Activated CD8-positive, alpha-beta memory T cell treated with anti-CD3 and anti-CD28 coated beads, Interleukin-2, amount 50 U/mL, for 4 hours (primary cell): ENCODE measurements at places on chromosomes 12 and 14.

DNA sequence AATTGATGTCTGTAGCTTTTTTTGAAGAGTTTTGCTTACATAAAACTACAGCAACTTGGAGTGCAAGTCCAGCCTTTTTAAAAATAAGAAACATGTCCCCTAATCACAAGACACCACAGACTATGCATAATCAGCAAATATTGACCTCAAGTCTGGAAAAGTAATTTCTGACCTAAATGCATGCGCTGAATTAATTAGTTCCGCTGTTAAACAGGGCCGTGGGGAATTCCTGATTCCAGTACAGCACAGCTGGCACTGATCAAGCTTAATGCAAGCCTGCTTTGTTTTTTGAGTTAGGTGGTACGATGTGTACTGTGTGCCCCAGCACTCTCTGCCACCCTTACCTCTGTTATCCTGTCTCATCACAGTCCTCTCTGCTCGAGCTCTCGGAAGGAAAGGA lies 9.2 kb downstream of the MLH3 start:
- no peak for DNase-seq

DNA sequence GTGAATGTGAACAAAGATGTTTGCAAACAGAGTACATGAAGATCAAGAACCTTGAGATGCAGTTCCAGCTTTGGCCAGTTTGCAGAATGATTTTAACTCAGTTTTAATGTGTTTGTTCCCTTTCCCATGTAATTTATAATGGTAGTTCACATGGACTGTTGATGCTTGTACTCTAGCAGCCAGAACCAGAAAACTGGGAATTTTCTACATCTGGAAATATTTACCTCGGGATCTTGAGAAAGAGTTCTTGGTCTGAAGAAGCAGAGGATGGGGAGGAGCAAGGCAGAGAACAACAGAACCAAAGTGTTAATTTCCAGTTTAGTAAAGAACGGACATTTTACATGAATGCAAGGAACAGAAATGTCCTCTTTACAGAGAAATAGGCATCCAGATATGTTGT lies 37.0 kb upstream of the PMCH start:
- DNase-seq = no peak

DNA sequence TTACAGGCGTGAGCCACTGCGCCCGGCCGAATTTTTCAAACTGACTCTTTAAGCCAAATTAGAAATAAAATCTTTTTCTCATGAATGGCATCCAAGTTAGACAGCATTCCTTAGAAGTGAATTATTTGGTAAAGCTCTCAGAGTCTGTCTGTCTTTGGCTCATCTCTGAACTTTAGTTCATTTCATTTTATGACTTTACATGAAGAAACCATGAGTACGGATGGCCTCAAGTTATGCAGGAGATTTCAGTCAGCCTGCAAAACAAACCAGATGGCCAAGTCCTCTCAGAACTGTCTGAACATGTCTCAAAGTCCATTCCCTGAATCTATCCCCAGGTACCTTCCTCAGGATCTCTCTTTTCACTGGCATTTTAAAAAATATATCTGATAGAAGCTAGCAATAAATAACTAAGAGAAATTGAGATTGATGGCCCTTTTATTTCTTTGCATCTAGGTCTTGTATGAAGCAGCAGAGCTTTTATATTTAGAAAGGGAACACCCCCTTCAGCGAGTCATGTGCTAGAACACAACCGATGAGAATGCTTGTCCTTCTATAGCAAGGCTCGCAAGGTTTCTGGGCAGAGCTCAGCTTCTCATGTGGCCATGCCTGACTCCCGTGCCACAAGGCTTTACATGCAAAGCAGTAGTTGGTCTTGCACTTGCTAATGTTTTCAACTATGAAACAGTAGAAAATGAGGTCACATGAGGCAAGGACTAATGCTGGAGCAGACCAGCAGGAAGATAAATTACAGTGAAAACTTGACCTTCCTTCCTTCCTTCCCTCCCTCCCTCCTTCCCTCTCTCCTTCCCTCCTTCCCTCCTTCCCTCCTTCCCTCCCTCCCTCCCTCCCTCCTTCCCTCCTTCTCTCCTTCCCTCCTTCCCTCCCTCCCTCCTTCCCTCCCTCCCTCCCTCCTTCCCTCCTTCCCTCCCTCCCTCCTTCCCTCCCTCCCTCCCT lies 125.0 kb downstream of the AKAP6 start:
- no peak for DNase-seq

DNA sequence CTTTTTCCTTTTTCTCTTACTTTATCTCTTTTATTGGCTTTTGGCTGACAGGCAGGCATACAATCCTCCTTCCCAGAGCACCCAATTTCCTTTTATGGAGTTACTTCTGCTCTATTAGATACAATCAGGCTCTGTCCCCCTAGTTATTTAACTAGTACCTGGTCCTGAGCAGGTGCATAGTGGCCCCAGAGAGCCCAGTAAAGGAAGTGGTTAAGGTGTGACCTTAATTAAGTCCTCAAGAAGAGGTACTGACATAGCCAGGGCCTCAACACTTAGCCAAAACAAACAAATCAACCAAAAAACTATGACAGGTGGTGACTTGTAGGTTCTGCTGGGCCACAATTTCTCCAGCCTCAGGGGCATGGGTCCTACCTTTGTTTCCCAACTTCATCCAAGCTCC lies 82.9 kb downstream of the CCDC60 start:
- DNase-seq = no peak

GRCh38 chr12:101581190-101581589 lies 13.6 kb upstream of the MYBPC1 start:
- no peak for DNase-seq

DNA sequence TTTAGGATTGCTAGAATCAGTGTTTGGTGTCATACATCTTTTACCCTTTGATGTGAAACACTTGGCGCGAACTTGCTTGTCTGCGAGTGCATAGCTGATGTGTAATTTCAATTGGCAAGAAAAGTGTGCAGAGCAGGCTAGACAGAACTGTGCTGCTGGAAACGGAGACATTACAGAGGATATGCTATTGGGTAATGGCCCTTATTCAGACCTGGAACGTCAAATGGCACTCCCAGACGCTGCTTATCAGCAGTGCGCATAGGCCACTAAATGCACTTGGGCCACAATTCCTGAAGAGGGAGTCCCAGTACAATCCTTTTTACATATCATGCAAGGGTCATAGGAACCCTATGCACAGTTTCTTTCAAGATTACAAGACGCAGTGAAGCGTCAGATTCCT lies 15.7 kb upstream of the SLC10A1 start:
- DNase-seq = no peak

DNA sequence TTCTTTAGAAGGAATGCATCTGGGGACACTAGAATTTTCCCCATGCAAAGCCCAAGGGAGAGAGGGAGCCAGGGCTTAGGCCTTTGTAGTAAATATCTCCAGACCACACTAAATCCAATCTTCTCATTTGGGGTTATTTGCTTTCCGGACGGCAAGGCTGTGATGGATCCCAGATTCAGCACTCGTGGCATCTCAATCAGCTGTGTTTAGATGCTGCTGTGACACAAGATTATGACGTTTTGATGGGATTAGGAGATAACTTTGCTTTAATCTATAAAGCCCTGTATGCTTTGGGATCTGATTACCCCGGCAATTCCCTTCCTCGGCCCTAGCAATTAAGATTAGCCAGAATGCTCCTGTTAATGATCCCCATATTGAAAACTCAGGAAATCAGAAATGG lies 686.7 kb upstream of the TBX3 start:
- DNase-seq = no peak

- DNase-seq = no peak
These were observed 717 bp downstream of the PKP2 start for GRCh38 chr12:32895688-32896431.

DNA sequence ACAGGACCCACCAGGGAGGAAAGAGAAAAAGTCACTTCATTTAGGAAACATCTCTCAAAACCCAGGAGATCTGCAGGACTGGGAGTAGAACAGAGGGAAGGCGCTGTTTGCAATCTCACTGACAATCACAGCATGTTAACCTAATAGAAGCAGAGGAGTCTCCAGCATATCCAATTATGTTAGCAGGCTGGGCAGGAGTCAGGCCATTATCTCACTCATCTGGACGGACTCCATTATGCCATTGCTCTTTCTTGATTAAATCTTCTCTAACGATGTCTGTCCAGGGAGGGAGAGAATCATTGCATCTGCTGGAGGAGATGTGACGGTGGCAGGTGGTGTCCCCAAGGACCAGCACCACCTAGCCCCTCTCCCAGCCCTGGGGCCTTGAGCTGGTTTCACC lies 203.8 kb upstream of the SFSWAP start:
- no peak for DNase-seq

- no peak for DNase-seq
These were observed 1054.3 kb downstream of the VRK1 start for GRCh38 chr14:97851428-97851995.

- DNase-seq = no peak
These were observed 70.4 kb downstream of the CMAS start for GRCh38 chr12:22116376-22116775.

GRCh38 chr12:117441751-117442150 lies 80.3 kb upstream of the NOS1 start:
- DNase-seq = no peak

- no peak for DNase-seq
These were observed 37.8 kb downstream of the PAH start for GRCh38 chr12:102879144-102879763.

GRCh38 chr14:20631880-20632389 lies 9.6 kb downstream of the OR6S1 start:
- no peak for DNase-seq

GRCh38 chr12:51592034-51592705 lies 1.1 kb downstream of the SCN8A start:
- no peak for DNase-seq

- DNase-seq = no peak
These were observed 202.6 kb downstream of the TMX1 start for GRCh38 chr14:51442513-51443175.

GRCh38 chr12:16524378-16524777 lies 81.6 kb downstream of the LMO3 start:
- no peak for DNase-seq

- DNase-seq = no peak
These were observed 724 bp upstream of the CD27 start for GRCh38 chr12:6444031-6444430.

DNA sequence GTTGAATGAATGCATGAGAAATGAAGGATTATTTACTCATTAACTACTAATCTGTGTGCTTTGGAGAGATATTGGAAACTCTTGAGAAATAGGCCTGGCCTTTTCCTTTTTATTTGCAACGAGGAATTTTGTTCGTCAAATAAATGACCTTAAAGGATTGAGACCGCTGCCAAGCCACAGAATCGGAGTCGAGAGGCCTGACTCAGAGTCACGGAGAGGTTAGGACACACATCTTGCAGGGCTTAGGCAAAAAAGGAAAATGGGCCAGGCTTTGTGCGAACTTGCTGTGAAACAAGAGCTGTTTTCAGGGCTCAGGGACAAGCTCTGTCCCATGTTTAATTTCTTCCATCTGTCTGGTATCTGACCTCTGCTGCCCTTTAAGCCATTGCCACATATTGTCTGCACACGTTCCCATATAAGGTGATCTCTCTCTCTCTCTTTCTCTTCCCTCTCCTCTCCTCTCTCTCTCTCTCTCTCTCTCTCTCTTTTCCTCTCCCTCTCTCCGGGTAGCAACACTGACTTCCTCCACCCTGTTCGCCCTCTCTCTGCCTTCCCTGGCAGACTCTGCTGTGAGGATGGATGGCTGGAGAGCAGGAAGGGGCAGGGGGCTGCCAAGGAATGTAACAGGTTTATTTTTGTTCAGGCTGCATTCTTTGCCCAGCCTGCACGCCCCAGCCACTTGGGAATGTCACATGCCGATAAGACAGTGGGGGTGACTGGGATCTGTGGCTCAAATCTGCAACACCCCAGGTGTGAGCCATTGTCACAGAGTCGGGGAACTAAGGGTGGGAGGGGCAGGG lies 14.9 kb upstream of the IFT81 start:
- DNase-seq = no peak

DNA sequence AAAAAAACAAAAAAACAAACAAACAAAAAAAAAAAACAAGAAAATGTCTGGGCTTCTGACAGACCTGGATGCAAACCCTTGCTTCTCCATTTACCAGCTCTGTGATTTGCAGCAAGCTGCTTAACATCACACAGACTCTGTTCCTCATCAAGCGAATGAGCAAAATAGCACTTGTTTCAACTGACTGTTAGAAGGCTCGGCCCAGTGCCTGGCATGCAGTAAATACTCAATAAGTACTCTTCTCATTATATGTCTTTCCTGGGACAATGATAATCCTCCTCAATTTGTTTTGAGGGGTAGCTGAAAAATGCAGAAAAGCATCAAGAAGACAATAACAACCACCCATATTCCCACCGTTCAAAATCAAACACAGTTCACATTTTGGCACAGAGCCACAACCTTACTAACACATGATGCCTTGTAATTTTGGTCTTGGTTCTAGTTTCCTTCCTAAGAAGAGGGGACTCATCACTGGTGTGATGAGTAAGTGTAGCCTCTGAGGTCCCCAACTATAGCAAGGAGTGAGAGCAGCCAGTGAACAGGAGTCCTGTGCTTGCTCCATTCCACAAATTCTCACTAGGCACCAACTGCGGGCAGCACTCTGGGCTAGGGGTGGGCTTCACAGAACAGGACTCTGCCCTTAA lies 60.4 kb downstream of the TTC7B start:
- no peak for DNase-seq

- DNase-seq = no peak
These were observed 196.9 kb upstream of the PWP1 start for GRCh38 chr12:107488666-107489065.

DNA sequence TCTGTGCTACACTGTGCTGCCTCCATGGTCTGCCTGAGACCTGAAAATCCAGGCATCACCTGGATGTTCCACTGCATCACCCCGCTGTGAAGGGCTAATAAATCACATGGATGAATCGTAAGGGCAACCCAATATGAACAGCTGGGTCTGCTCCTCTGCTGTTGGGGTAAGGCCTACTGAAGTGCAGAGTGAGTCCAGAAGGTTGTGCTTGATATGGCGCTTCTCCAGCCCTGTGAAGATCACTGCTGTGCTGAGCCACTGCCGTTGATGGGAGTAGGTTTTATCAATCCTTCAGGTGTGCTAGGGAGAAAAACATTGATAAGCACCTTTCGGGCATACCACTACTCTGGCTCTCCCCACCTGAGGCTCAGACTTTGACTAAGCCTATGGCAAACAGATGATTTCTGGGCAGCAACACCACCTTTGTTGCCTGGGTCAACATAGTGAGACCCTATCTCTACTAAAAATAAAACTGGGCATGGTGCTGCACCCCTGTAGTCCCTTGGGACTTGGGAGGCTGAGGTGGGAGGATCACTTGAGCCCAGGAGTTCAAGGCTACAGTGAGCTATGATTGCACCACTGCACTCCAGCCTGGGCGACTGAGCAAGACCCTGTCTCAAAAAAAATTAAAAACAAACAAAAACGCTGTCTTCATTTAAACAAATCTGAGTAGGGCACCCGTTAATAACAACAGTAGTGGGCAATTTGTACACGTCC lies 1.7 kb downstream of the ACVRL1 start:
- no peak for DNase-seq

- DNase-seq = no peak
These were observed 159.6 kb upstream of the RTL1 start for GRCh38 chr14:101063121-101063520.

GRCh38 chr14:25516838-25517237 lies 466.9 kb upstream of the STXBP6 start:
- no peak for DNase-seq

GRCh38 chr12:47385653-47386052 lies 305.9 kb upstream of the AMIGO2 start:
- DNase-seq = no peak

GRCh38 chr14:58100735-58101368 lies 51.2 kb downstream of the ARMH4 start:
- no peak for DNase-seq
